Vagina (tissue), 2 donors: ENCODE measurements at places on chromosomes 16 and 17.

- DNase-seq = no peak
Observed at GRCh38 chr16:50024207-50024606, 818 bp upstream of the CNEP1R1 start.

DNA sequence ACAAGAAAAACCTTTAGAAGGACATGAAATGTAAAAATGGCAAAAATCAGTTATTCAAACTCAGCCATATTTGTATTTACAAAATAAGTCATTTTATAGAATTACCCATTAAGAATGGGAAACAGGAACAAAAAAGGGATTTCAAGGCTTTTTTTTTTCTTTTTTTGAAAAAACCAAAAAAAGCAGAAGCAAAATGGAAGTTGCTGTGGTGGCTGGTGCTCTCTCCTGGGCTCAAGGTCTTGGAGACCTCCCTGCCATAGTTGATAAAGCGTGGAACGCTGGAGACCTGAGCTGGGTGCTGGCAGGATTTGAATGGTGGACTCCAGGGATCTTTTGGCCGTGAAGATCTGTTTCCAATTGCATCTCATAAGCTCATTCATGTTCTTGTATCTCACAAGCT, 3.1 kb downstream of the PLCG2 start:
- no peak for DNase-seq

DNA sequence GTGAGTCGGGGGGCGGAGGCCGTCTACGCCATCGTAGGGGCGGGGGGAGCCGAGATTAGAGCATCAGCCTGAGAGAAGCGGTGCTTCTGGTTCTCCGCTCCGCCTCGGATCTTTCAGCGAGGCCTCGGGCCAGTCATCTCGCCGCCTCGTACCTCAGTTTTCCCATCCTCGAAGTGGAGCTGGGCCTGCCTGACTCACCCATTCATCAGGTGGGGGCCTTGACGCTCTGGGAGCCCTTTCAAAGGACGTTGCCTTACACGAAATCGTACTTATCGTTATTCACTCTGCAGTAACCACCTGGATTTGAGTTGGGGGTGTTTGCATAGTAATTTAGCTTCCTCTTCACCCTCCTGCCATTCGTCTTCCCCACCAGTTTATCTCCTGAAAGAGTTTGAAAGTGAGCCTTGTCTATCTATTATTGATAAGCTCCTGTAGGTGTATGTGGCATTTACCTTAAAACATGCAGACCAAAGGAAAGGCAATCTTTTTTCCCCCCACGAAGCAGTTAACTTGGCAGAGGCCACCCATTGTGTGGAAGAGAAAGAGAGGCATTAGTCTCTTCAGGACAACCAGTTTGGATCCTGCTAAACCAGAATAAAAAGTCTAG, 674 bp downstream of the TAF15 start:
- no peak for DNase-seq

DNA sequence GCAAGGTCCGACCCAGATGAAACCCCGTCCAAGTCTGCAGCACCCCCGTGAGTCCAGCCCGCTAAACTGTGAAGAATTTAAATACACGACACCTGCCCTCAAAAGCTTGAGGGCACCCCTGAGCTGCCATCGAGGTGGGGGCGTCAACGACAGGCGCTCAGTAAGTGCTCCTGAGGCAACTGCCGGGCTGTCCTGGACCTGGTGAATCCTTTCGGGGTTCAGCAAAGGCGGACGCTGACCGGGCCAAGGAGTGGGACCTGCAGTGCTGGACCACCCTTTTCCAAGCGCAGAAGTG, 512 bp upstream of the ENDOV start:
- DNase-seq = no peak

DNA sequence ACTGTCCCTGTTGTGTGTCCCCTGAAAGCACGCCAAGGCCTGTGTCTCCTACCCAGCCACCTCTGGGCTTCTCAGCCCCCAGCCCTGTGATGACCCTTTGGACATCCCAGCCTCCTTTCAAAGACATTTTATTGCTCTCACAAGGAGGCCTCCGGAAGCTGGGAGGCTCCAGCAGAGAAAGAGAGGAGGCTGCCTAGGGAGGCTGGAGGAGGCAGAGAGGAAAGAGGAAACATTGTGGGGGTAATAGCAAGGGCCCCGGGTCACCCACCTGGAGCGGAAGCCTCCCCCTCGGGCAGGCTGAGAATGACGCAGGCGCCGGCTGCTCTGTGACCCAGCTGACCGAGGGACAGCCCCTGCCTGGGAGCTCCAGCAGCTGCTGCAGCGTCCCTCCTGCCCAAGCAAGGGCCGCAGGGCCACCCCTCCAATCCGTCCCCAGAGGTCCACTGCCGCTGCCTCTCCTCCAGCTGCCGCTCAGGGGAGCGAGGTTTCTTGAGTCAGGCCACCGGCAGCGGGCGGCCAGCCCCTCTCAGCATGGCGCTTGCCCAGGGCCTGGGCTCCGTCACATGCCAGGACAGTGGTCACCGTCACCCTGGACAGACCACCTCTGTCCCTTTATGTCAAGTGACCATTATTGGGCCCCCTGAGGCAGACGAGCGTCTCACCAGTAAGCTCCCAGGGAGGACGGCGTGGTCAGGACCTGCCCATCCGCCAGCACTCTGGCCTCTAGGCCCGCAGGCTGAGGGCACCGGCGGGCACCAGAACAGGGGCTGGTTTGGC, 29.3 kb downstream of the ACTG1 start:
- DNase-seq = no peak

GRCh38 chr17:62630365-62631085, 3.1 kb downstream of the MRC2 start:
- no peak for DNase-seq

- DNase-seq = no peak
Observed at GRCh38 chr17:28446716-28447395, 26.6 kb upstream of the SLC13A2 start.

DNA sequence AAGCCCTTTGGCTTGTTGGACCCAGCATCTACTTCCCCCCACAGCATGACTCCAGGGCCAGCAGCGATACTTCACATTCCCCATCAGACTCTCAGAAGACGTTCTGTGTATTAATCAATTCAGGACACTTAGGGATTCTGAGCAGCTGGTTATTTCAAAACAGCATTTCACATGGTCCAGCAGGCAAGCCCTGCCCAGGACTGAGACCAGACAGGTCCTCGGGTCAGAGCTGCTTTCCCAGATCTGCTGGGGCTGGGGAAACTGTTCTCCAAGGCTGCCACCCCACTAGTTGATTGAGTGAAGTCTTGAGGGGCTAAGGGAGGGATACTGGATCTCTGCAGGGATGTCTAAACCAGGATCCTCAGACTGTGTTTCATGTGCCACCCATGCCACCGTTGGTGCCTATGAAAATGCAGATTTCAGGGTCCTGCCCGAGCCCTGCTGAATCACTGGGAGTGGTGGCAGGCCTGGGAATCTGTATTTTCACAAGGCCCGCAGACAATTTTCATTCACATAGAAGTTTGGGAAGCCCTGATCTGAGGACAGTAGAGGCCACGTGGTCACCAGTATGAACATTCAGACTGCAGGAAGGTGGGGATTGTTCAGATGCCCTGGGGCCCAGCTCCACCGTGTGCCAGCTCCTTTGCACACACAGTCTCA, 40.6 kb upstream of the CDH5 start:
- no peak for DNase-seq

DNA sequence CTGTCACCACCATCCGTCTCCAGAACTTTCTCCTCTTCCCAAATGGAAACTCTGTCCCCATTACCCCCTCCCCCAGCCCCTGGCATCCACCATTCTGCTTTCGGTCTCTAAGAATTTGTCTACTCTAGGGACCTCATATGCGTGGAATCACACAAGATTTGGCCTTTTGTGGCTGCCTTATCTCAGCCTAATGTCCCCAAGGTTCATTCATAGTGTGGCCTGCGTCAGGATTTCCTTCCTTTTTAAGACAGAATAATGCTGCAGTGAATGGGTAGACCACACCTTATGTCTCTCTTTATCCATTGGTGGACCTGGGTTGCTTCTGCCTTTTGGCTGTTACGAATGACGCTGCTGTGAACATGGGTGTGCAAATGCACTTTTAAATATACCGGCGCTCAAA, 139.7 kb upstream of the PLCG2 start:
- no peak for DNase-seq

DNA sequence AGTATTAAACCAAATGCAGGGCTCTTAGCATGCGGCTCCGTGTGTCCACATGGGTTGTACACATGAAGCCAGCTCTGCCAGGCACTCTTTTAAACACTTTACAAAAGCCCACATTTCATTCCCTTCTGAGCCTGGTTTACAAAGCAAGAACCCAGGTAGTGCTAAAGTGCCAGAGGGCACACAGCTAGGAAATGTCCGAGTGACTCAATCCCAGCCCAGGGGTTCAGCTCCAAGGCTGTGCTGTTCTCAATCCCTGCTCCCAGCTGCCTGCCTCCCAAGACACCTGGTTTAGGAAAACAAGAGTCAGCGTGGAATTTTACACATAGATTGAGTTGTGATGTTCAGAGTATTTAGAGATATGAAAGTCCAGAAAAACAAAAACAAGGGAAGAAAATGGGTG, 13.3 kb upstream of the DCAF7 start:
- DNase-seq = no peak

- no peak for DNase-seq
Observed at GRCh38 chr16:1818873-1819525, 7.6 kb downstream of the HAGH start.

GRCh38 chr17:44780845-44781480, 22.2 kb downstream of the ADAM11 start:
- no peak for DNase-seq

DNA sequence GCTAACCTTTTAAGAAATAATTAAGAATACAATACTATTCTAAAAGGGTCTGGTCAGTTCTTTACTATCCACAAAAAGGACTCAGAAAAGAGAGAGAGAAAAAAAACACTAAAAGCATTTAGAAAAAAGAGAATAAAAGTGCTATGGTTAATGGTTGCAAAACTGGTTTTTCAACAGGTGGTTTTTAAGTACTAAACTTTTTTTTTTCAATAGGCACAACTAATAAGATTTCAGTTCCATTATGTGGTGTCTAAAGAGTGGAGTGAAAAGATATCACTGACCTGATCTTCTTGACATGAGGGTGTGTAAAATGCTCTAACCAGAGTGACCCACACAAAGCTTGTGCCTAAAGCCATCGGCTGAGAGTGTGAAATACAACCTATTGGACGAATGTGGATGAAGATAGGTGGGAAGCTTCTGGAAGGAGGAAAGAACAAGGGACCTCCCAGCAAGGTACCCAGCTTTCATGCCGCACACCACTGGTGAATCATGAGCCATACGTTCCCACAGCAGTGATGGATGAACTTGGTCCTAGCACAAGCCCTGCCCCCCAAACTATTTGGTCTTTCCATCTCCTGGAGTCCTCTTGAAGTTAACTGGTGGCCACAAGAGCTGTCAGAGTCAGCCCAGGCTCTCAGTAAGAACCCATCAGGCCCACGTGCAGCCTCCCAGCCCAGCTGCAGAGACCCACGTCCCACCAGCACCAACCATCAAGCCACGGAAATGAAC, 103.0 kb downstream of the ZFHX3 start:
- no peak for DNase-seq

GRCh38 chr16:2486645-2487516, 12.0 kb downstream of the TBC1D24 start:
- DNase-seq = no peak

GRCh38 chr17:35942588-35943186, 826 bp downstream of the LYZL6 start:
- DNase-seq = no peak

DNA sequence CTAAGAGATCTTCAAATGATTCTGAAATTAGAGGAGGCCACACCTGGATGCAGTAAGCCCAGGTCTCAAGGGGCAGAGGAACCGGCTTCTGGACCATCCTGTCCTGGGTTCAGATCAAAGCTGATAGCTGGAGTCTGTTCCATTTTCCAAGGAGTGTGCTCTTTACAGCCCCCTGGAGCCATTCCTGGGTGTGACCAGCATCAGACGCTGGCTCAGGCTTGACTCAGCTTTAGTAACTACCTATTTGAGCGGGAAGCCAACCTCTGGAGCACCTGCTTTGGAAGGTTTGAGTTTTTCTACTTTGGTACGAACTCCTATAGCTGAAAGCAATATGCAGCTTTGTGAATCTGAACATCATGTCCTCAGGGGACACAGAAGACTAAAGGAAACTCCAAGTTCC, 12.9 kb upstream of the BBS2 start:
- no peak for DNase-seq

GRCh38 chr16:28098171-28098958, 34.9 kb upstream of the GSG1L start:
- no peak for DNase-seq

DNA sequence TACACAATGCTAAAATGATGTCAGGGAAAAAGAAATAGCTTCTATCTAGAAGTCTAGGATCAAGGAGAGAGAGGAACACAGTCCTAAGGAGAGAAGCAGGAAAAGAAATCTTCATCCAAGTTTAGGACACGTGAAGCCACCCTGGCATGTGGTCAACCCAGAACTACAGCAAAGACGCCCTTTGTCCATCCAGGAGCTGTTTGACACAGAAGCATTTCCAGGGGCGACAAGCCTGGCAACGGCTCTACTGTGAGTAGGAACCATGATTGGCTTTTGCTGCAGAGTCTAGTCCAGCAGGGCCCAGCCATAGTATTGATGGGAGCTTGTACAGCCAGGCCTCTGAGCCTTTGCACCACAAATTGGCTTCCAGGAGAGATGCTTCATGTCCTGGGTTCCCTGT, 185.4 kb upstream of the RPL38 start:
- no peak for DNase-seq

DNA sequence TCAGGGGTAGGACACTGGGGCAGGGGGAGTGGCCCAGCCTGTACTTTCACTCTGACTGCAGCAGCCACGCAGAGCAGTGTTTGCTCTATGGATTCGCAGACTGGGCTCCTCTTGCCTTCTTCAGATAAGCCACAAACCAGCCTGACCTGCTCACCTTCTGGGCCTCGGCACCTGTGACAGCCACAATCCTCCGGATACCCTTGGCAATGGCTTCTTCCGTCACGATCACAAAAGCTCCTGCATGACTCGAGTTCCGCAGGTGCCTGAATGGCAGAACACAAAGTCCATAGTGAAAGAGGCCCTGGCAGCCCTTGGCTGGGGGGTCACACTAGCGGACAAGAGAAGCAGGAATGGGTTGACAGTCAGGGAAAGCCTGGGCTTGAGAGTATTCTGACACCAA, 3.8 kb upstream of the EXOSC6 start:
- no peak for DNase-seq

DNA sequence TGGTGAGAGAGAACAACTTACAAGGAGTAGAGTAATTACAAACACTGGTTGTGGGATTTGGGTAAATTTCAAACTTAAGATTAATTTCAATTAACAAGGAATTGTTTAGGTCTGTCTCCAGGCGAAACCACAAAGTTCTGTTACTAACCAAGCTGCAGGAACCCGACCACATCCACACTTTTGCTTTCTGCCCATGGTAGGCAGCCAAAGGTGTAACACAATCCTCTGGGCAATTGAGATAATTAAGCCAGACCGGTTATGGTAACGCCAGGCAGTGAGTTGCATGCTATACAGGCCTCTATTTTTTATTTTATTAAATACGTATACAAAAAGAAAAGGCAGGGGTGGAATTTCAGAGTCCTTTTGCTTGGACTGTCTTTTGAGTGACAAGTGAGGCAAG, 12.0 kb downstream of the KCNJ2 start:
- no peak for DNase-seq
